ENCODE measurements at places on chromosomes 3 and 15.

GRCh38 chr15:65824031-65824743 is 32.1 kb upstream of the DENND4A start:
- DNase-seq, result peak; percentile 28

DNA sequence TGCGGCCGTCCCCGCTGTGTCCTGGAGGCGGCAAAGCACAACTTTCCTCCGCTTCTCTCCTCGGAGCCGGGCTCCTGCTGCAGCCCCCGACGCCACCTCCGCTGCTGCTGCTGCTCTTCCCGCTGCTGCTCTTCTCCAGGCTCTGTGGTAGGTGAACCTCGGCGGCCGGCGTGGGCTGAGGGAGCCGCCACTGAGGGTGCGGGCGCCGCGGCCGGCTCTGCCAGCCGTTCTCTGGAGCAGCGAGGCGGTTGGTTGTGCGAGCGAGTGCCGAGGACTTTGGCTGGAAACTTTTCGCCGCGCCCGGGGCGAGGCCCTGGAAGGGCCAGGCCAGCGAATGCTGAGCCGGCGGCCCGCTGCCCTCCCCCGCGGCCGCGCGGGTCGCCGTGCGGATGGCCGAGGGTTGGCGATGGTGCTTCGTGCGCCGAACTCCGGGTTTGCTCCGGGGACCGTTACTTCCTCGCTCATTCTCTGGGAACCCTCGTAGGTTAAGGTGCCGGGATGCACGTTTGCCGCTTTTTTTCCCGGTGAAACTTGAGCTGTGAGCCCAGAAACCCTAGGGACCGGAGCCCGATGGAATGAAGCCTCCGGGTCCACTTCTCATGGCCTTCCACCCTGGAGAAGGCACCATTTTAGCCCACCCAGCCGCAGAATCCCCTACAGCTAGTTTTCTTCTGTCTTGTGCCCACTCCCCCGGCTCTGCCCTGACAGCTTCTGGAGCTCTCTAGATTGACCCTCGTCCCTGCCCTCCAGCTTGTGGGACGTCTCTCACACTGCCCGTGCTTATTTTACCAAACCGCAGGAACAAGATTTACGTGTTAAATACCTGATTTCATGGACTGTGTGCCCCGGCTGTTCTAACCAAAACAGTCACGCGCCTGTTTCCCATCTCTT is 660 bp downstream of the NECTIN3 start:
- DNase-seq, result peak; percentile 27

DNA sequence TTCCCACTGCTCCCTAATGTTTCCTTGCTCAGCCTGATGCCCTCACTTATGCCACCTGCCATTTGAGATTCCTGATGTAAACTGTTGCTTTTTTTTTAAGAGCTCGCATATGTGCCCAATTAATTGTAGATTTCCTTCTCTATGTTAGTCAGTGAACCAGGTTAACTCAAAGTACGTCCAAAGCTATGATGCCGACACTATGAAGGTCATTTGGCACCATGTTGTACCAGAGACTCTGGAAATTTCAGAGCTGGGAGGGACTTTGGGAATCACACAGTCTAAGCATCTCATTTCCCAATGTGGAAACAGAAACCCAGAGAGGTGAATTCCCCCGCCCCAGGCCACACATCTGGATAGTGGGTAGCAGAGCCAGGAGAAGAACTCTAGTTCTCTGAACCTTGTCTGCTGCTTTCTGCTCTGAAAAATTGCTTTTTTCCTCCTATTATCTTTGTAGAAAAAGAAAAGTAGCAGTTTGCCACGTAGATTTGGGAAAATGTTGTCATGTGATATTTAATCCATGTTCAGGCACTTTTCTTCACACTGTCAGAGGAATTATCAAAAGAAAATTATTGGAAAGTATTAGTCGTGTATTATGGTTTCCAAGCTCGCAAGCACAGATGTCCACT is 38.5 kb upstream of the TNFAIP8L3 start:
- no peak for DNase-seq

DNA sequence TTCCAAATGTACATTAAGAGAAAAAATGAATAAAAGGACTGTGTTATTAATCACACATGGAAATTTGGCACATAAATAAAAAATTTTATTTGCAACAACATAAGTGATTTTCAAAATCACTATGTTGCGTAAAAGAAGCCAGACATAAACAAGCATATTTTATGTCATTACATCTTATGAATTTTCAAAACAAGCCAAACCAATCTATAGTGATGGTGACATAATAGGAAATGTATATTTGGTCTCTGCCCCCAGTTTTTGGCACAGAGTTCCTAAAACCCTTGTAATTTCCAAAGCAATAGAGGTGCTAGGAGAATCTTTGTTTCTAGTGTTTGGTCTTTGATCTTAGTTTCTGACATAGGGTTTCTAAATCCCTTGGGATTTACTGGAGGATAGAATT is 543.3 kb downstream of the ZBBX start:
- DNase-seq, result no peak

DNA sequence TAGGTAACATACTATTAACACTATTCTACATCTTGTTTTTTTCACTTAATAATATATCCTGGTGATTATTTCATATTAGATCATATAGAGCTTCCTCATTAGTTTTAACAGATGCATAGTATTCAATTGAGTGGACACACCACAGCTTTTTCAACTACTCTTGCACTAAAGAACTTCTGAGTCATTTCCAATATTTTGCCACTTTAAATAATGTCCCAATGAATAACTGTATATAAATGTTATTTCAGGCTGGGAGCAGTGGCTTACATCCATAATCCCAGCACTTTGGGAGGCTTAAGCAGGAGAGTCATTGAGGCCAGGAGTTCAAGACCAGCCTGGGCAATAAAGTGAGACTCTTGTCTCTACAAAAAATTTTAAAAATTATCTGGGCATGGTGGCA is 26.9 kb downstream of the MAP1A start:
- DNase-seq, result no peak

DNA sequence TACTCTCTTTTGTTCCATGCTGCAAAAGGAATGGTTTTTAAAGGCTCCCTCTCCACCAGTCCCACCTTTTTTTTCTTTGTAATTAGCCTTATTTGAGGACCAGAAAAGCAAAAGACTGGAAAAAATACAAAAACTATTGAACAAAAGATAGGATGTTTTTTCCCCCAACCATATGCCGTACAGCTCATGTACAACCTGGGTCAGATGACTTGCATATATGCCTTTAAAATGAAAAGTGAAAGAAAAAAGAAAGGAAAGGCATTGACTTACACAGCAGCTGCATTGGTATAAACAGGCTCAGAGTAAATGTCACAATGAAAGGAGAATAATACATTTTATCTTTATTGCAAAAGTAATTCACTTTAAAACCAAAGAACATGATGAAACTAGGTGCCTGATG is 69.5 kb upstream of the CMC1 start:
- peak; percentile 31 for DNase-seq

- DNase-seq, result no peak
Observed at GRCh38 chr3:168073842-168074605, 21.7 kb downstream of the GOLIM4 start.

DNA sequence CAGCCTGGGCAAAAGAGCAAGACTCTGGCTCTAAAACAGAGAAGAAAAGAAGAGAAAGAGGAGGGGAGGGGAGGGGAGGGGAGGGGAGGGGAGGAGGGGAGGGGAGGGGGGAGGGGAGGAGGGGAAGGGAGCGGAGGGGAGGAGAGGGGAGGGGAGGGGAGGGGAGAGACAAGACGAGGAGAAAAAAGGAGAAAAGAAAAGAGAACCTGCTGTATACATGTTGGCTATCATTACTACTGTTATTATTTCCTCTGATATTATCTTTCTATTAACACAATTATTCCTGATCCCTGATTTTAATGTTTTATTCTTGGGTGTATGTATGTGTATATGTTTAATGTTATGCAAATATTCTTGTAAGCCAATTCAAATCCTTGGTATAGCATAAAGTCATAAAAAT is 46.9 kb downstream of the PLD1 start:
- no peak for DNase-seq

- DNase-seq, result peak; percentile 58
Observed at GRCh38 chr3:114299421-114299820, 5.6 kb downstream of the TIGIT start.

DNA sequence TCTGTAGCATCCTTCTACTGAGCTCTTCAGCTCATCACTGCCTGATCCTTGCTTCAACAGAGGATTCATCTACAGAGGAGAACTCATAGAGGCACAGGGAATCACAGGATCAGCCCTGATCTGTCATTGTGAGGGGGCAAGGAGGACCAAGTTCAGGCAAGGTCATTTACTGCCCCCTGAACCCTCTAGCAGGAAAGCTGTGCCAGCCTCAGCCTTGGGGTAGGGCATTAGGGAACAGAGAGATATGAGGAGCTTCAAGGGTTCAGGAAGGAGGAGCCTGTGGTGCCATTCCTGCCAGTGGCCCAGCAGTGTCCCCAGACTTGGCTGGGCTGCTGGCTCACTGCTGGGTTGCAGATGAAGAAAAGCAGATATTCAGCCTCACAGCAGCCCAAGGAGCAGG is 8.2 kb downstream of the CHST14 start:
- no peak for DNase-seq

GRCh38 chr3:24487325-24488262 is 7.1 kb downstream of the THRB start:
- DNase-seq, result no peak

- no peak for DNase-seq
Observed at GRCh38 chr15:99435877-99436541, 129.8 kb upstream of the MEF2A start.

DNA sequence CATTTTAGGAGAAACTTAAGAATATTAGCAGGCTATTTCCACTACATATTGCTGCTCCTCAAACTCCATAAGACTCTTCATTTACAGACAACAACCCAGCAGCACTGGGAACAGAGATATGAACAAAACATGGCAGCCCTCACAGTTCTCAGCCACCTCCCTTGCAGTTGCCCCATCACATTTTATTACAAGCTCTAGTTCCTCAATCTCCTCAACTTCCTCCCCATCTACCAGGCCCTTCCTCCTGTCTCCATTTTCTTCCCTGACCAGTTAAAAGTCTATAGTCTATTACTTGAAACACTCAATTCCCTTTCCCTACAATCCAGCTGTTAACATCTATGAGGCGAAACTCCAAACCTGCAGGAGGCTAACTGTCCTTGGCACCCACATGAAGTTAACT is 412.5 kb downstream of the TBC1D5 start:
- DNase-seq, result no peak

- no peak for DNase-seq
Observed at GRCh38 chr3:154431043-154431442, 1.1 kb upstream of the GPR149 start.

All from CD4-positive, alpha-beta T cell treated with Interleukin-2 at 100 ng/mL for 4 hours (primary cell).